NCI-H2171 treated with DMSO at 0.1 percent for 48 hours (cell line): ENCODE measurements at places on chromosomes 4 and X.

- no peak for DNase-seq
Observed at GRCh38 chrX:9690046-9690445, 75.6 kb downstream of the GPR143 start.

DNA sequence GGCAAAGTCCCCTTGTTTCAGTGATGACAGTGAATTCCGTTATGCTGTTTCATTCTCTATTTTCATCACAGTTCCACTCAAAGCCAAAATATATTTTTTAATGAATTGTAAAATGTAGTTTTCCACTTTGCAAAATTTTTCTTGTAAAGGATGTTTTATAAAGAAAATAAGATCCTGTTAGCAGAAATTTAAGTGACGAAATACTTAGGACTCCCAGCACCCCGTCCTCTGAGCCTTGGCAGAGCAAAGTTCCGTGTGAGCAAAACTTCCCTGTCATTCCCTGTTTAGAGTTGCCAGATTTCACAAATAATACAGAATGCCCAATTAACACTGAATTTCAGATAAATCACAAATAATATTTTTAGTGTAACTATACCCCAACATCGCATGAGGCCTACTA lies 81.0 kb upstream of the RBPJ start:
- no peak for DNase-seq

- DNase-seq, result no peak
Observed at GRCh38 chr4:77001907-77002306, 52.4 kb downstream of the SEPTIN11 start.

DNA sequence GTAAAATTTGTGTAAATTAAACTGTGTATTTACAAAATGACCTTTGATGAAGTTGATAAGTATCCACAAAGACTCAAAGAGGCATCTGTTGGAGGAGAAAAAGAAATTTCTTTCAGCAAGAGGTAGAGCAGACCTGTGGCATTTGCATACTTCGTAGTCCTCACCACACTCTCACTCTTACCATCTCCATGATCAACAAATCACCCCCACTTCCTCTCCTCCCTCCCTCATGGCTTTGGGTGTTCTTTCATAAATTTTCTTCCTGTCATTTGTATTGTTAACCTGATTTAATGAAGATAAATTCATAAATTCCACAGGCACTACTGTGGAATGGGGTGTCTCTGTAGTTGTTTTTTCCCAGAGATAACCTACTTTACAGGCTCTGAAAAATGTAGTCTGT lies 366.5 kb downstream of the ZNF674 start:
- no peak for DNase-seq

DNA sequence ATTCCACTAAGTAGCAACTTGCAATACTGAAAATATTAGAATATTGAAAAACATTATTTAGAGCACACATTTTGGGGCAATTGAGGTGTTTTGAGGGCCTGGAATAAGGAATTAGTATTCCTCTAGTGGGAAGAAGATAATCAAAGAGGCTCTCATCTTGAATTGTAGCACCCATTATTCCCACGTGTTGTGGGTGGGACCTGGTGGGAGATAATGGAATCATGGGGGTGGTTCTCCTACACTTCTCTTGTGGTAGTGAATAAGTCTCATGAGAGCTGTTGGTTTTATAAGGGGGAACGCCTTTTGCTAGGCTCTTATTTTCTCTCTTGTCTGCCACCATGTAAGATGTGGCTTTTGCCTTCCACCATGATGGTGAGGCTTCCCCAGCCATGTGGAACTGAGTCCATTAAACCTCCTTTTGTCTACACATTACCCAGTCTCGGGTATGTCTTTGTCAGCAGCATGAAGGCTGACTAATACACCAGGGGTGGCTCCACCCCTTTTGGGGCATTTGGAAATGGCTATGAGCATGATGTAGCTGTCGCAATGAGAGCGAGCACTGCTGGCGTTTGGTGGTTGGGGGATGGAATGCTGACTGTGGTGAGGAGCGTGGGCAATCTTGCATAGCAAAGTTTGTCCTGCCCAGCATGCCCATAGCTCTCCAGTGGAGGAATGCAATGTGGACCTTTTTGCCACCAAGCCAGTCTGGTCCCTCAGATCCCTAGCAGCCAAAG lies 308.2 kb downstream of the FRMPD4 start:
- DNase-seq, result no peak

DNA sequence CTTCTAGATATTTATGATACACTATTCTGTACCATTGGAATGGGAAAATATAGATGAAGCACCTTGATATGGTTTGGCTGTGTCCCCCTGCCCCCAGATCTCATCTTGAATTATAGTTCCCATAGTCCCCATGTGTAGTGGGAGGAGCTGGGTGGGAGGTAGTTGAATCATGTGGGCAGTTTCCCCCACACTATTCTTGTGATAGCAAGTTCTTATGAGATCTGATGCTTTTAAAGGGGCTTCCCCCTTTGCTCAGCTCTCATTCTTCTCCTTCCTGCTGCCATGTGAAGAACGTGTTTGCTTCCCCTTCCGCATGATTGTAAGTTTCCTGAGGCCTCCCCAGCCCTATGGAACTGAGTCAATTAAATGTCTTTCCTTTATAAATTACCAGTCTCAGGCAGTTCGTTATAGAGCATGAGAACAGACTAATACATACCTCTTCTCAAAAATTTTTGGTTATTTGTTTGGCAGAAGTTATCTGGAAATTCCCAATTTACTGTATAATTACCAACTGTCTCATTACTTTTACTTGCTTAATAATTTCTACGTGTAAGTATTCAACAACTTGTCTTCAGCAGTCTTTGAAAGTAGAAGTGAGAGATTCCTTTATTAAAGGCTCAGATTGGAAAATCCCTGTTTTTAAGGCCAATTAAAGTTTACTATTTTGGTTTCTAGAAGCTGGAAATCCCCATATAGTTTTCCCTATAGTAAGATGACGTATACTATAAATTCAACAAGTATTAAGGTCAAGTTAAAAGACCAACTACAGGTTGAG lies 152.7 kb downstream of the RNF150 start:
- DNase-seq, result no peak

- no peak for DNase-seq
Observed at GRCh38 chrX:44765556-44765955, 78.3 kb upstream of the DUSP21 start.

GRCh38 chr4:82954212-82954611 lies 53.7 kb downstream of the THAP9 start:
- DNase-seq, result no peak

- DNase-seq, result no peak
Observed at GRCh38 chrX:75365243-75365975, 91.5 kb downstream of the UPRT start.

DNA sequence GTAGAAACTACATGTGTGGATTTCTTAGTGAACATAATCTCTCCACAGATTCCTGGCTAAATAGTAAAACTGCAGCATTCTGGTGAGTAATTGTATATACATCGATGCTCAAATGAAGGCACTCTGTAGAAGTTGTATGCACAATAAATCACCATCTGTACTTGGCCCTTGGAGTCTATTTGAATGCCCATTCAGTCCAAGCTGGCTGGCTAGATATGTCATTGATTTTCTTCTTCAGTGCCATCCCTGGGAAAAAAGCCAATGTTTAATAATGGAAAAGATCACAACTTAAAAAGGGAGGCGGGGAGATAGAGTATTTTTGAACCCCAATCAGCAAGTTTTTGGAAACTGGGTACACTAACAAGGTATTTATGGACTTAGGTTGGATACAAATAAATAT lies 381.0 kb upstream of the TEX13C start:
- no peak for DNase-seq

- no peak for DNase-seq
Observed at GRCh38 chrX:13201605-13202219, 118.1 kb downstream of the ATXN3L start.

DNA sequence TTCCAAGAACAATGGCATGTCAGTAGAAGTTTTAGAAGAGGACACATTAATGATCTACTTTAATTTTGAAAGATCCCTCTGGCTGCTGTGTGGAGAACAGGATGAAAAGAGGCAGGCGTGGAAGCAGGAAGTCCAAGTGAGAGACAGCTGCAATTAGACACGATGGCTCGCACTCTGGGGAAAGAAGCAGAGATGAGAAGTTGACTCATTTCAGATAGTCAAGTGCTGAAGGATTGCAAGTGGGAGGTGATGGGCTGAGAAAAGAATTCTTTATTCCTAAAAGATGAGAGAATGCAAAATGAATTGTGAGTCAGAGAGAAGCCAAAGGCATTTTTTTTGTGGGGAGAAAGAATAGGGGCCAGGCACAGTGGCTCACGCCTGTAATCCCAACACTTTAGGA lies 16.5 kb downstream of the RXFP1 start:
- no peak for DNase-seq

GRCh38 chr4:48698029-48698971 lies 81.8 kb downstream of the FRYL start:
- DNase-seq, result no peak

DNA sequence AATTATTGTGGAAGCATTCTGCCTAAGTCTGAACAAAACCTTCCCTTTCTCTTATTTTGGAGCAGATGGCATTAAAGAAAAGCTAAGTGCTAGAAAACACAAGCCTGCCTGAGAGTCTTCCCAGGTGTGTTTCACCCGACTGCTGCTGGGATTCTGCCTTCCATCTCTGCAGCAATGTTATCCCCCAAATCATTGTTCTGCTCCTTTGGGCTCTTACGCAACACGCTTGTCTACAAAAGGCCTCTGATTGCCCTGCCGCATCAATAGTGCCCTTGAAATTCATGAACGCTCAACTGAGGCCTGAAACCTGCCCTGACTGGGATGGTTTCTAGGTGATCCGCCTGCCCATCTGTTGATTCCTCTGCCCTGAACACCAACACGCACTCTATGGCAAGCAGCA lies 80.3 kb downstream of the SEL1L3 start:
- DNase-seq, result peak; percentile 8

- DNase-seq, result no peak
Observed at GRCh38 chr4:187183346-187183745, 459.7 kb upstream of the FAT1 start.

- DNase-seq, result no peak
Observed at GRCh38 chr4:48190839-48191238, 56.8 kb upstream of the TXK start.

DNA sequence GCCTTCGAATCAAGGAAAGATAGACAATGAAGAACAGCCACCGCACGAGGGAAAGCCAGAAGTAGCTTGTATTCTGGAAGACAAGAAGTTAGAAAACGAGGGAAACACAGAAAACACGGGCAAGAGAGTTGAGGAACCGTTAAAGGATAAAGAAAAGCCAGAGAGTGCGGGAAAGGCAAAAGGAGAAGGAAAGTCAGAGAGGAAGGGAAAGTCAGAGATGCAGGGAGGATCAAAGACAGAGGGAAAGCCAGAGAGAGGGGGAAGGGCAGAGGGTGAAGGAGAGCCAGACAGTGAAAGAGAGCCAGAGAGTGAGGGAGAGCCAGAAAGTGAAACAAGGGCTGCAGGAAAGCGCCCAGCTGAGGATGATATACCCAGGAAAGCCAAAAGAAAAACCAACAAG lies 1.4 kb downstream of the TCEAL2 start:
- DNase-seq, result no peak

GRCh38 chr4:30862196-30862595 lies 142.0 kb downstream of the PCDH7 start:
- no peak for DNase-seq

DNA sequence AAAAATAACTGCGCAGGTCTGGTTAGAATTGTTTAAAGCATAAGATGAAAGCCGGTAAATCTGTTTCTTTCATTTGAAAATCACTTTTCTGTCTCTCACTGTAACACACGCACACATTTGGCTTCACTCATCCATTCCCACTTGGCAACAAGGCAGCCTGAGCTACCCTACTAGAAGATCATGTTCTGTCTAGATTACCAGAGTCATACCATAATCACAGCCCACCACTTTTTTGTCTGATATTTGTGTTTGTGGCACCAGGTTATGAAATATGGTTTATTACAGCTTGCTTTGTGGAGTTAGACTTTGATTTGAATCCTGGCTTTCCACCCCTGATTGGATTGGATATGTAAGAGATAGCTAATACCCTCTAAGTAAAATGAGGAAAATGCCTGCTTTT lies 2.2 kb downstream of the USO1 start:
- DNase-seq, result no peak

DNA sequence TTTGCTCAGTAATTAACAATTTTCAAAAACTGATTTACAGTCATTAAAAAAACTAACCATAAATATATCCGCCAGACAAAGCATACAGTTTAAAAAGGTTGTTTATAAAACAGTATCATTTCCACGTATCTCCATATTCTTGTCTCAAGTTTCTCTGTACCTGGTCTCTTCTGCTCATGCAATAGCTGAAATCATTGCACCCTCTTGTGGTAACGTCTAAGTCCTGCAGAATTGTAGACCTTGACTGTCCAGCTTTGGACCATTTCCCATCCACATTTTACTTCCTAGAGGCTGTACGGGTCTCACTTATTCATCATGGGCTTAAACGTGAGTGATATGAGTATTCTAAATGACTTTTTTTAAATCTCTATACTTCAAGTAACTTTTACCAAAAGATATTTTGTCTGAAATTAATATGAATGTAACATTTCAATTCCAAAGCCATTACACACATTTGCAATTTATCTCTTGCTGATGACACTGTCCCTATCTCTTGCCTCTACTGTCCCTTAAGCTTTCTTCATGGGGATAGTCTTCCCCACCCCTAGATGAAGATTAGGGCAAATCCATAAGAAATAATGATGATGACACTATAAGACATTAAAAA lies 118.5 kb downstream of the BTC start:
- DNase-seq, result peak; percentile 22

- DNase-seq, result no peak
Observed at GRCh38 chrX:113759422-113759821, 824.5 kb upstream of the HTR2C start.

- peak; percentile 1 for DNase-seq
Observed at GRCh38 chr4:59200992-59201391, 1999.1 kb upstream of the ADGRL3 start.

DNA sequence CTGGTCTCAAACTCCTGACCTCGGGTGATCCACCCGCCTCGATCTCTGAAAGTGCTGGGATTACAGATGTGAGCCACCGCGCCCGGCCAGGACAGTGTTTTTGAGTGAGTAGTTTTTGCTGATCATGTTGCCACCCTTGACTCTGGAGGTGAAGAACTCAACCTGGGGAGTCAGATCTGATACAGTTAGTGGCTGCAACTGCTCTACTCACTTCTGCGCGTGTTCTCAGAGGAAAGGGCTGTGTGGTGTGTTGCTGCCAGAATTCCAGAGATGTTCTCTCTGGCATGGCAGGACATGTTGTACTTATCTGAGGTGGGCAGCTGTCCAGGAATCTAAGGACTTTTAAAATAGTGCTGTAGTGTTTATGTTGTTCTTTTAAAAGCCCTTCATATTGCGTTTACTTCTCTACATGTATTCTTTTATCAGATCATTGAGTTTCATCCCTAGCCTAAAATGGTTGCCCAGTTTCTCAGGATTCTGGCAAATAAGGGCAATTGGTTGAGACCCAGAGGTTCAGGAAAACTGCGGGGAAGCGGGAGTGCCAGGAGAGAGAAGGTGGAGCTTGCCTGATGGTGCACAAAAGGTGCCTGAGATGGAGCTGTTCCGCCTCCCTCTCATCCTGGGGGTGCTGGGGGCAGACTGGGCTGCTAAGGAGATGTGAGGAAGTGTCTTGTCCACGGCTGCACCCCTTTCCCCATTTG lies 97.7 kb downstream of the ARHGAP10 start:
- no peak for DNase-seq

GRCh38 chrX:18877469-18877868 lies 106.4 kb downstream of the PHKA2 start:
- DNase-seq, result no peak
